ENCODE measurements at places on chromosomes 1 and 21. TPM values are rescaled to one million over a fixed set of nuclear protein-coding genes. Genes with fewer than 3 reads are reported as not detected.

DNA sequence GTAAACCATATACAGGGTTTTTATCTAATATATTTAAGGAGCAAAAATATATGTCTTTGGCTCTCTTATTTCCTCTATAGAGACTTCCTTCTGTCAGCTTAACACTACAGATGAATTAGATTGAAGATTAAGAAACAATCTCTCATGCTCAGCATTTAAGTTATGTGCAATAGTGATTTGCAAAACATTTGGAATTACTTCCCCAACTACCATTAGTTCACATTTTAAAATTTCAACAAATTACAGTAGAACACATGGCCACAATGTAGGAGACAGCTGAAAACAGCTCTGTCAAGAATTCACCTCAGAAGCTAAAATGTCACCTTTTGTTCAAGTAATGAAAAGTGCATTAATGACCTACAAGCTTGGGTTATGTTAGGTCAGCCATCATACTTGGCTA, 177.9 kb downstream of the EIF4G3 start:
- no peak overlapping the region for H3K27ac ChIP-seq
- H3K4me3 ChIP-seq: no peak overlapping the region
- H3K36me3 ChIP-seq: peaks cover 2% of the 10 kb centered on the region
- H3K4me1 ChIP-seq: no peaks in the 10 kb centered on the region
- no peak for DNase-seq

- no peak overlapping the region for H3K27ac ChIP-seq
- no peaks in the 10 kb centered on the region for H3K36me3 ChIP-seq
- H3K4me1 ChIP-seq: no peaks in the 10 kb centered on the region
Observed at GRCh38 chr1:14613926-14614325, 15.4 kb downstream of the KAZN start.

- no peaks in the 10 kb centered on the region for H3K27me3 ChIP-seq
- H3K4me1 ChIP-seq: no peaks in the 10 kb centered on the region
- H3K36me3 ChIP-seq: no peaks in the 10 kb centered on the region
- H3K4me3 ChIP-seq: no peak overlapping the region
Observed at GRCh38 chr1:171038284-171038683, 52.4 kb upstream of the FMO3 start.

DNA sequence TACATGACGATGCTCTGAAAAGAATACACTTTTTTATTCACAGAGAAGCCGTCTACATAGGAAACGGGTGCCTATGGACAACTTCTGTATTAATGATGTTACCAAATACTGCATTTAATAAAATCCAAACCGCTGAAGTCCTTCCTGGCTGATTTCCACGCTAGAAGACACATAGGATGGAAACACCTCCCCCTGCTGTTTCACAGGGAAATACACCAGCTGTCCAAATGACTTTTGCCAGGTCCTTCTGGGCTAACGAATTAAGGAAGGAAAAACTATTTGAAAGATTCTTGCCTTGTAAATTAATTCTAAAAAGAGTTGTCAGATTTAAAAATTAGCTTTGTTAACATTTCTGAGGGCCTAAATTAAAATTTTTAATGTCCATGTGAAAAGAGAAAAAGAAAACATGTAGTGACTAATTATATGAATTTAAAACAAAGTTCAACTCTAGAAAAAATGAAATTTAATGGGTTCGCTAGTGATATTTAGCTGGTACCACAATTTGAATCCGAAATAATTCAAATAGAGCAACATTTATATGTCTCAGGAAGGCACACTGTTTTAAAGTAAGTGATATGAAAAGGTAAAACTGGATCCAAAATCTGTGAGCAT, 146.0 kb downstream of the RERE start:
- no peak overlapping the region for H3K27ac ChIP-seq
- H3K4me3 ChIP-seq: no peak overlapping the region
- peaks cover 32% of the 10 kb centered on the region for H3K4me1 ChIP-seq
- no peaks in the 10 kb centered on the region for H3K27me3 ChIP-seq
- no peaks in the 10 kb centered on the region for H3K36me3 ChIP-seq

DNA sequence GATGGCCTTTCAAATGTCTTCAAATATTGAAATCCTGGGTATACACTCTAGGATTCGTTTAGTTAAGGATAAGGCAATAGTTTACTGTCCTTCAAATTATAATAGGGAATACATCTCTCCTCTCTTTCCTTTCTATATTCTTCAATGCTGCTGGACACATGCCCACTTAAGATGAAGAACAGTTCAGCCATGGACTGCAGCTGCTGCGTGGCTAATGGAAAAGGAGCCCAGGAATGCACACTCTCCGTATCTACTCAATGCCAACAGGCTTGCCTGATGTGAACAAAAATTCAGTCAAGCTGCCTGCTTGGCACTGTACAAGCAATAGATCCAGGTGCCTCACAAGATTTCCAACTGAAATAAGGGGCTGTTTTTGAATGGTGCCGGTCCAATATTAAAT, 321.2 kb upstream of the LYPLAL1 start:
- no peak for DNase-seq
- no peak overlapping the region for H3K27ac ChIP-seq
- H3K27me3 ChIP-seq: no peaks in the 10 kb centered on the region
- H3K4me3 ChIP-seq: no peak overlapping the region

- H3K4me1 ChIP-seq: no peaks in the 10 kb centered on the region
- H3K27ac ChIP-seq: no peak overlapping the region
- no peak overlapping the region for H3K4me3 ChIP-seq
Observed at GRCh38 chr1:14614341-14614740, 15.9 kb downstream of the KAZN start.

DNA sequence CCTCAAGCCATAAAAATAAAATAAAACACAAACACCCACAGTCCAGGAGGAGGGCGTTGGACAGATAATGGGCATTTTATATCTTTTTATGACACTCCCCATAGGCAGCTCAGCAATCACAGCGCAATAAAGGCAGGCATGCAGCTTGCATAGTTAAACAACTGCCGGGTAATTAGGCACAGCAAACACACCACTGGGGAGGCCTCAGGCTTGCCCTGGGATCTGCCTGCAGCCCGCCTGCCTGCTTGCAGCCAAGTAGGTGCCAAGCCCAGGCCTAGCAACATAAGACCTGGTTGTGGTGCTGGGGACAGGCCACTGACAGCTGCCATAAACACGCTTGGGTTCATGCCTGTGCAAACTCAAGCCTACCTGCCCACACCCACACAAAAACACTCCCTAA, 54.2 kb downstream of the DMAP1 start:
- no peaks in the 10 kb centered on the region for H3K27me3 ChIP-seq
- DNase-seq: no peak
- H3K4me3 ChIP-seq: no peak overlapping the region
- H3K4me1 ChIP-seq: no peaks in the 10 kb centered on the region

DNA sequence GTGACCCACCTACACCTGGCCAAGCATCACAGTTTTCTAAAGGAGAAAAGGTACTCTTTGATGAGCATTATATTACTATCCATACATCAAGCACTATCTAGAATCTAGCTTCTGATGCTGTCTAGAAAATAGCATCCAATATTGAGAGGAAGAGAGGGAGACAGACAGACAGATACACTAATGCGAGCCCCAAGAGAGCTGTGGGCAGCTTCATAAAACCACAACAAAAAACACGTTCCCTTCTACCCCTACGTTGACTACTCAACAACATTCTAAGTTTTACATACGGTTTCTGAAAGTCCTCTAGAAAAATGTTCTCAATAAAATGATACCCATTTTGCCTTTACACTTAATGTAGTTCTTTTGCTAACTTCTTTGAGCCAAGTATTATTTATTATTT, 221.8 kb downstream of the SLC45A1 start:
- H3K27me3 ChIP-seq: no peaks in the 10 kb centered on the region
- peaks cover 30% of the 10 kb centered on the region for H3K4me1 ChIP-seq
- H3K36me3 ChIP-seq: no peaks in the 10 kb centered on the region
- DNase-seq: no peak
- H3K4me3 ChIP-seq: no peak overlapping the region

- H3K27ac ChIP-seq: peak overlapping the region; percentile 98
- H3K4me1 ChIP-seq: peaks cover 17% of the 10 kb centered on the region
- no peaks in the 10 kb centered on the region for H3K27me3 ChIP-seq
Observed at GRCh38 chr1:84573481-84573966, 716 bp downstream of the CTBS start.

GRCh38 chr1:200704986-200705500, 33.6 kb upstream of the CAMSAP2 start:
- H3K27me3 ChIP-seq: peaks cover 1% of the 10 kb centered on the region
- DNase-seq: no peak
- no peak overlapping the region for H3K27ac ChIP-seq

DNA sequence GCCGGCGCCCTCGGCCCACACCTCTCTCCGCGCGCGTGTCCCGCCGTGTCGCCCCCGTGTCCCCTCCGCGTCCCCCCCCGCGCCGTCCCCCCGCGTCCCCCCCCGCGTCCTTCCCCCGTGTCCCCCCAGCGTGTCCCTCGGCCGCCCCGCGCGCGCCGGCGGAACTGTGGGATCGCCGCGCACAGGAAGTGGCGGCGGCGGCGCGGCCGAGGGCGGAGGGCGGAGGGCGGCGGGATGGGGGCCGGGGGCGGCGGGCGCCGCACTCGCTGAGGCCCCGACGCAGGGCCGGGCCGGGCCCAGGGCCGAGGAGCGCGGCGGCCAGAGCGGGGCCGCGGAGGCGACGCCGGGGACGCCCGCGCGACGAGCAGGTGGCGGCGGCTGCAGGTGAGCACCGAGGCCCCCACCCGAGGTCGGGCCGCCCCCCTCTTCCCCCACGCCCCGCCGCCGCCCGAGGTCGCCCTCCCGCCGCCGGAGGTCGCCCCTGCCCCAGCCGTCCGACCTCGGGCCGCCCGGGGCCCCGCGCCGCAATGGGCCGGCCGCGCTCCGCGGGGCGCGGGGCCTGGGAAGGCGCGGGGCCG, at the start of gene AGPAT3:
AGPAT3 (plus strand) TSS at position 262 of the 578 bp plus-strand sequence. CDS start 94,459 bp downstream, outside the sequence.
- peaks cover 15% of the 10 kb centered on the region for H3K4me1 ChIP-seq
- no peak for DNase-seq
- peaks cover 2% of the 10 kb centered on the region for H3K36me3 ChIP-seq
- peak within 1 kb of the TSS; percentile 41 for H3K27ac ChIP-seq
- peak within 1 kb of the TSS; percentile 92 for H3K4me3 ChIP-seq

DNA sequence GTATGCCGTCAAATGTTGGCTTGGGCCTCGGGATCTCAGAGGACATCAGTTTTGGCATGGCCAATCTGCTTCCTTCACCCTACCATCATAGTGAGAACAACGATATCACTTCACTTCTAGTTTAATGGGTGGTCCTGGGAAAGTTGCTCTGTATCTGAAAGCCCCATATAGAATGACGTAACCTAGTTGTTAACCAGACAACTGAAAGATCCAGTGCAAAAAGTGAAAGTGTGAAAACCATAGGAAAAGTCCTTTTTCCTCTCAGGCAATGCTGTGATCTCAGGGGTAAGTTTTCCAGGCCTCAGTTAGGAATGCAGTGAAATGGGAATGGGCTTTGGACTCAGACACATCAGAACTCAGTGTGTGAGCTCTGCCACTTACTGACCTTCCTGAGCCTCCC, 18.6 kb upstream of the ATP1B1 start:
- H3K27ac ChIP-seq: no peak overlapping the region
- H3K27me3 ChIP-seq: peaks cover 2% of the 10 kb centered on the region
- DNase-seq: no peak
- H3K36me3 ChIP-seq: no peaks in the 10 kb centered on the region
- no peaks in the 10 kb centered on the region for H3K4me1 ChIP-seq
- H3K4me3 ChIP-seq: no peak overlapping the region

- H3K4me1 ChIP-seq: no peaks in the 10 kb centered on the region
- H3K27ac ChIP-seq: no peak overlapping the region
- no peaks in the 10 kb centered on the region for H3K36me3 ChIP-seq
- DNase-seq: no peak
Observed at GRCh38 chr1:160837558-160838205, 25.0 kb downstream of the CD244 start.

GRCh38 chr21:32411350-32412161, 950 bp upstream of the EVA1C start:
- H3K36me3 ChIP-seq: no peaks in the 10 kb centered on the region
- peak overlapping the region; percentile 99 for H3K27ac ChIP-seq
- peak overlapping the region; percentile 81 for H3K4me3 ChIP-seq
- H3K4me1 ChIP-seq: peaks cover 37% of the 10 kb centered on the region
- H3K27me3 ChIP-seq: no peaks in the 10 kb centered on the region

OR2T6 gene
- not detected for total RNA-seq

STIL gene
- 28.1 TPM for total RNA-seq

ATAD3A gene
- total RNA-seq: 57.4 TPM

PAQR6 gene
- total RNA-seq: 1.6 TPM

RAP1GAP gene
- total RNA-seq: 0.20 TPM

LEFTY1 gene
- total RNA-seq: not detected

KRTAP19-3 gene
- total RNA-seq: not detected

Measured in endothelial cell of umbilical vein (primary cell).